ENCODE measurements at places on chromosomes 16 and 17.

- no peak for DNase-seq
Measured at GRCh38 chr16:77068402-77068801, 122.6 kb upstream of the MON1B start.

DNA sequence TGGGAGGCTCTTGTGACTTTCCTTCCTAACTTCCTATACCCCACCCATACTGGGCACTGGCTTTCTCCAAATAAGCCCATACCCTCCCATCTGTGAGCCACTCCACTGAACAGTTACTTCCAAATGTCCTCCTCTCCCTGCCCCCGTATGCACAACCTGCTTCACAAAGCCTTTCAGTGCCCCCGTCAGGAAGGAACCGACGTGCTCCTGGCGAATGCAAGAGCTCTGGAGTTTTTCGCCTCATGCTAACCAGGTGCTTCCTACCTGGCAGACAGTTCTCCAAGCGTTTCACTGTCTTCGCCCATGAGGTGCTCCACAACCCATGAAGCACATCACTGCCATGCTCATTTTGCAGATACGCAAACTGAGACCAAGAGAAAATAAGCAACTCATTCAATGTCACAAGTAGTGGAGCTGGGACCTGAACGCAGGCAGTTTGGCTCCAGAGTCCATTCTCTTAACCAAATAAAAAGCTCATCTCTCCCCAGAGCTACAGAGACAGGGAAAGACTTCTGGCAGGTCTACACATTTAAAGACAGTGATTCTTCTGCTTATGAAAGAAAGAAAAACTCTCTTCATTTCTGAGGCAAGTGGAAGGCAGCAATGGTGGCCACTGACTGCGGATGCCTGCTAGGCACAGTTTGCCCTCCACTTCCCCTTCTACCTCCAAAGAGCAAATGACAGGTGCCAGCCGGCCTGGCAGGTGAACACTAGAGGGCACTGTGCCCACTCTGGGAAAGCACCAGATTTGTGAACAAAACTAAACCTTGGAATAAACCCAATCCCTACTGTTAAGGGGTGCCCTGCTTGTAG, 23.8 kb downstream of the SPHK1 start:
- DNase-seq, result peak; percentile 53

DNA sequence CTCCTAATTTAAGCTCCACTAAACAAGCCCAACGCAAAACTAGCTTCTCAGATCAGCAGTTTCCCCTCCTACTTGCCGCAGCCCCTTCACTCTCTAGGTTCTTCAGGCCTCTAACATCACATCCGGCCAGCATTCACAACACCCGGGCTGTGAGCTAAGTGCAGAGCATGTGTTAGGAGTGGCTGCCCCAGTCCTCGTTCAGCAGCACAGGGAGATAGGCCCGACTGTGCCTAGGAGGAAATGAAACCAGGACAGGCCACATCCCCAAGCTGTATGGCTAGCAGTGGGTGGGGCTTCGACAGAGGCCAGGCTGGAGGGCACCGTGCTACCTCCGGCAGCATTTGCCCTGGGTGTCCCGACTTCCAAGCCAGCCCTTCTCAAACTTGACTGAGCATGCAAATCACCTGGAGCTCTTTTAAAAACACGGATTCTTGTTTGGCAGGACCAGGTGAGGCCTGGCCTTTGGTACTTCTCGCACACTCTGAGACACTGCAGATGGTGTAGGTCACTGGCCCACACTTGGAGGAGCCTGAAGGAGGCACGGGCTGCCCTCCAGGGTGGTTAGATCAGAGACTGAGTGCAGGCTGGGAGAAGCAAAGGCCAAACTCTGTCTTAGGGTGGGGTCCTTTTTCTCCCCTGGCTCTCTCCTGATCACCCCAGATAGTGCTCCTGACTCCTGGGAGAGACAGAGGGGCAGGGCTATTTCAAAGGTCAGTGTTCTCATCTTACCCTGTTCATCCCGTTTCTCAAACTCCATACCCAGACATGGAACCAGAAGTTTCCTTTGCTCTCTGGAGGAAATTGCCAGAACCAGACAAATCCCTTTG, 202.0 kb downstream of the C16orf78 start:
- no peak for DNase-seq

GRCh38 chr17:51830451-51830850, 328.1 kb downstream of the CA10 start:
- DNase-seq, result no peak

- DNase-seq, result no peak
Measured at GRCh38 chr16:69483611-69484010, 59.2 kb downstream of the CYB5B start.

DNA sequence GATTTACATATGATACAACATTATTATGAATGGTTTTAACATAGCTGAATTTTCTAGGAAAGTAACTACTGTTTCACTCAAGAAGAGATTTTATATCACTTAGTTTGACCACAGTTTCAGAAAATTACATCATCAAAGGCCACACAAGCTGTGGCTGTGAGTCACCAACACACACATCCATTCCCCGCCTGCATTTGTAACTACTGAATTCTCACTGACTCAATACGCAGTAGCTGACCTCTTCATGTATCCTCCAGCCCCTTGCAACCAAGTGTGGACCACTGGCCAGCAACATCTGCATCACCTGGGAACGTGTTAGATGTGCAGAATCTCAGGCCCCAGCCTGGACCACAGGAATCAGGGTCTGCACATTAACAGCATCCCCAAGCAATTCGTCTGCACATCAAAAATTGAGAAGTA, 197.6 kb downstream of the XYLT1 start:
- DNase-seq, result no peak
